ENCODE measurements at places on chromosomes 3 and 15. TPM values are rescaled to one million over a fixed set of nuclear protein-coding genes. Genes with fewer than 3 reads are reported as not detected.

- no peak for DNase-seq
These were observed 106.8 kb upstream of the BOC start for GRCh38 chr3:113104357-113105092.

- no peak for DNase-seq
These were observed 81.2 kb upstream of the ABHD17C start for GRCh38 chr15:80613762-80614365.

- no peak for DNase-seq
These were observed 6.5 kb downstream of the RRP9 start for GRCh38 chr3:51934991-51935885.

DNA sequence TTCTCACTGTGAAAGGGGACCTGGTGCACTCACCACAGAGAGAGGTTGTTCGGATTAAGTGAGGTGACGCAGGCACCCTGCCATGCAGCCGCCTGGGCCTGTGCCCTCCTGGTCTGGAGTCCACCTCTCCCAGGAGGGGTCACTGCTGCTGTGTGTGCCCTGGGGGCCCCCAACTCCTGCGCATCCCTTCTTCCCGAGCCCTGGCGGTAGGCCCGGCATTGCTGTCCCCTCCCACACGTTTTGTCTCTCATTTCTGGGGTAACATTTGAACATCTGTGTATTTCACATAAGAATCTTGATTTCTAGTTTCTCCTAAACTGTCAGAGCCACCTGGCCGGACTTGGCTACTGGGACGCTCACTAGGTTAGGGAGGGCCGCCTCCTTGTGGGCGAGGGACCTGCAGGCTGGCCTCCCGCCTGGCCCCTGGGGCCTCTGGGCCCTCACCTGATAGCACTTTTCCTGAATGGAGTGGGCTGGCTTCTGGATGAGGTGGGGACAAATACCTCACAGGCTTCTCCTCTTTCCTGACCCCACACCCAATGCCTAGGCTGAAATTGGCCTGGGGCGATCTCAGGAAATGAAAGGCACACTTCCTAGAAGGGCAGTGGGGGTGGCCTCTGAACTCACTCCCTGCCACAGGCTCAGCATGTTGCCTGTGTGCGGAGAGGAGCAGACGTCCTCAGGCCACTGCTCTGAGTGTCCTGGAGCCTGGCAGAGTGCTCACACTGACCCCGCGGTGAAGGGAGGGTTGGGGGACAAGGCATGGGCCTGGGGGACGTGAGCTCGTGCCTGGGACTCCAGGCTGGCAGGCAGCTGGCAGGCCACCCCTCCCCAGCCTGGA is 104.2 kb upstream of the PRR23E start:
- DNase-seq = no peak

- no peak for DNase-seq
These were observed 595.8 kb downstream of the NLGN1 start for GRCh38 chr3:173993299-173993698.

Gene PIGZ
- 5.8 TPM for total RNA-seq

GRCh38 chr3:54999159-54999558 is 71.3 kb upstream of the LRTM1 start:
- DNase-seq = no peak

DNA sequence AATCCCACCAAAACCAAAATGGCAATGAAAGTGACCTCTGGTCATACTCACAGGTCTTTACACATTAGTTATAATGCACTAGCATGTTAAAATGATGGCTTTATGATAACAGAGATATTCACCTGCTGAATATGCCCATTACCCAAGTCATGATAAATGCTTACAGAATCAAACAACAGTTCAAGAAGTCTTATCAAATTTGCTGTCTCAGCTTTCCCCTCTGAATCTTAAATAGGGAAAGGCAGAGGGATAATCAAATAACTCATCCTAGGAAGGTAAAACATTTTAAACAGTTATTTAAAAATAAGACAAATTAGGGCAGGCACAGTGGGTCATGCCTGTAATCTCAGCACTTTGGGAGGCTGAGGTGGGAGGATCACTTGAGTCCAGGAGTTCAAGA is 52.8 kb upstream of the CRBN start:
- no peak for DNase-seq

DNA sequence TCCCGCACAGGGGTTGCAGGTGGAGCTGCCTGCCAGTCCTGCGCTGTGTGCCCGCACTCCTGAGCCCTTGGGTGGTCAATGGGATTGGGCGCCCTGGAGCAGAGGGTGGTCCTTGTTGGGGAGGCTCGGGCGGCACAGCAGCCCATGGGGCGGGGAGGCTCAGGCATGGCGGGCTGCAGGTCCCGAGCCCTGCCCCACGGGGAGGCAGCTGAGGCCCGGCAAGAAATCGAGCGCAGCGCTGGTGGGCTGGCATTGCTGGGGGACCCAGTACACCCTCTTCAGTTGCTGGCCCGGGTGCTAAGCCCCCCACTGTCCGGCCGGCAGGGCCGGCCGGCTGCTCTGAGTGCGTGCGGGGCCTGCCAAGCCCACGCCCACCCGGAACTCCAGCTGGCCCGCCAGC is 27.9 kb downstream of the NCK1 start:
- no peak for DNase-seq

Gene LDHAL6B
- total RNA-seq = not detected

GRCh38 chr3:29203851-29204250 is 77.0 kb upstream of the RBMS3 start:
- DNase-seq = no peak

Gene FAM81A
- 2.0 TPM for total RNA-seq

Gene CKMT1B
- 0.63 TPM for total RNA-seq

GRCh38 chr3:194638991-194639605 is 5.9 kb upstream of the TMEM44 start:
- no peak for DNase-seq

DNA sequence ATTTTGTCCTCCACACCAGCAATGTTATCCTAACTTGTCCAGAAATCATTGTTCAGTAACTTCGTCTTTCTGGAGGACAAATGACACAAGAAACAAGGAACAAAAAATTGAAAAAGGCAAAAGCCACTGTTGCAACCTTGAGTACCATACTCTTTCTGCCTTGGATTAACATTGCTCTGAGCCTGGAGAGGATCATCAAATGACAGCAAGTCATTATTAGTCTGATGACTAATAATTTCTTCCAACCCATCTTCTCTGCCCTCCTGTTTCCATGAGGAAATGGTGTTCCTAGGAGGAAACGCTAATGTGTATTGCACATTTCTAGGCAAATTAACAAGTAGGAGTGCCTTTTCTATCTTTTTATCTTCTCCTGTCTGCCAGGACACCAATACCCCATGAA is 153.9 kb downstream of the PCCB start:
- DNase-seq = no peak

Gene PLSCR5
- total RNA-seq = not detected

DNA sequence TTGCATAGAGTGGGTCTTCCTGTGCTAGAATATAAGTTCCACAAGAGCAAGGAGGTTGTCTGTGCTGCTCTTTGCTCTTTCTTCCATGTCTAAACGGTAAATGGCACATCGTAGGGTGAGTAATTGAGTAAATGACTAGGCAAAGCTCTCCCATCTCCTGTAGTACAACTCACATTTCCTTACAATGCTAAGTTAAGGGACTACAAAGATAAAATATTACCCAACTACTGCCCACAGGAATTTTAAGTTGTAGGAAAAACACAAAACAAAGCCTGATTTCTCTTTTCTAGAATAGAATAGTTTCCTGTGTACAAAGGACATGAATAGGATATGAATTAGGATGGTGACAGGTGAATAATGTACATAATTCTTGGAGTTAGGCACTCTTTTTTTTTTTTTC is 19.9 kb upstream of the LRIG1 start:
- DNase-seq = no peak

DNA sequence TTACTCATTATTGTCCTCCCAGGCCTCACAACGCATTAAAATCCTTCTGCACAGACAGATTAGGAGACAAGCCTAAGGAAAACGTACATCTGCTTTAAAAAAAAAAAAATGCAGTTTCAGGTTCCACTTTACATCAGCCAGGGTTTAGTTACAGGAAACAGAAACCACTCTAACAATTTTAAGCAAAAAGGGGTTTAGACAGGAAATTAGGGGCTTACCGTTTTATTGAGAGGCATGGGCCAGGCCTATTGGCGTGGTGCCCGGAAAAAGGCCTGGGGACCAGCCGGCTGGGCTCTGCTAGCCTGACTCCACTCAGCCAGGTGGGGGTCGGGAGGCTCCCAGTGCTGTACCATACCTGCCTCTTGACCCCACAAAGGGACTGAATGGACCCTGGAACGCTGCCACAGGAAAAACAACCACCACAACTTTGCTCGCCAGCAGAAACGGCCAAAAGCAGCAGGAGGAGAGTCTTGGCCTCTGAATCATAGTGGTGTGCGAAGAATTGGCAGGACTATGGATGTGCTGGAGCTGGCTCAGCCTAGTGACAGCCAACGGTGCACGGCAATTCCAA is 124.3 kb downstream of the CHSY1 start:
- DNase-seq = peak; percentile 64

DNA sequence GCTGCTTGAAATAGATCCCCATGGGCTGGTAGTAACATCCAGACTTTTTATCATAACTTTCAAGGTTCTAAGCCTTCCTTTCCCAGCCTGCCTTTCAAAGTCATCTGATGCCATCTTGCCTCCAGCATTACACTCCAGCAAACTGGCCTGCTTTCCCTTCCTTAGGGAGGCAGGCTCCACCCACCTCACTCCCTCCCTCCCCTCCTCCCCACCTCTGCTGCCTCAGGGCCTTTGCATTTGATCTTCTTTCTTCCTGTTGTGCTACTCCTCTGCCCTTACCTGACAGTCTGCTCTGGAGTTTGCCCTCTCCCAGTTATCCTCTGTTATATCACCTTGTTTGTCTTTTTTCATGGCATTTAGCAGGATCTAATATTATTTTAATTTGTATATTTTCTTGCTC is 319.5 kb downstream of the KCNH8 start:
- DNase-seq = no peak

DNA sequence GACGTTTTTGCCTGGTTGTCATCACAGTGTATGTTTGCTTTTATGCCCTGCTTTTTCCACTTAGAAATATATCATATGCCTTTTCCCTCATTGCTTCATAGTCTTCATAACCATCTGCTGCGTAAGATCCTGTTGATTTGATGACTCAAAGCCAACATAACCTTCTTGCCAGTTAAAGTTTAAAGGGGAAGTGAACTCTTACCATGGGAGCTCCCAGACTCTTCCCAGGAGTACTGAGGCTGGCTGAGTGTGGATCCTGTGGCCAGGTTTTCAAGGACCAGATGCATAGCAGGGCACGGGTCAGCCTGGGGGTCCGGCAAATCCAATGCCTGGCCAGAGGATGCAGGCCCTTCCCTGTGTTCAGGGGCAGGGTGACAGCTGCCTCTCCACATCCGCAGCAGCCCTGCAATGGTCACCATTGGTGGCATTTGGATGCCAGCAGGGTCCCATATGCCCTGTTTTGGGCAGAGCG is 42.0 kb upstream of the SACM1L start:
- no peak for DNase-seq

Gene GPR87
- total RNA-seq = 5.0 TPM

- no peak for DNase-seq
These were observed 75.3 kb upstream of the C2CD4B start for GRCh38 chr15:62240121-62241096.

Gene LRRC31
- total RNA-seq = not detected

GRCh38 chr3:138913766-138914165 is 33.2 kb downstream of the FOXL2 start:
- DNase-seq = no peak

Data from urinary bladder (tissue), 4 donors.